ENCODE measurements at places on chromosomes 2 and 18.

DNA sequence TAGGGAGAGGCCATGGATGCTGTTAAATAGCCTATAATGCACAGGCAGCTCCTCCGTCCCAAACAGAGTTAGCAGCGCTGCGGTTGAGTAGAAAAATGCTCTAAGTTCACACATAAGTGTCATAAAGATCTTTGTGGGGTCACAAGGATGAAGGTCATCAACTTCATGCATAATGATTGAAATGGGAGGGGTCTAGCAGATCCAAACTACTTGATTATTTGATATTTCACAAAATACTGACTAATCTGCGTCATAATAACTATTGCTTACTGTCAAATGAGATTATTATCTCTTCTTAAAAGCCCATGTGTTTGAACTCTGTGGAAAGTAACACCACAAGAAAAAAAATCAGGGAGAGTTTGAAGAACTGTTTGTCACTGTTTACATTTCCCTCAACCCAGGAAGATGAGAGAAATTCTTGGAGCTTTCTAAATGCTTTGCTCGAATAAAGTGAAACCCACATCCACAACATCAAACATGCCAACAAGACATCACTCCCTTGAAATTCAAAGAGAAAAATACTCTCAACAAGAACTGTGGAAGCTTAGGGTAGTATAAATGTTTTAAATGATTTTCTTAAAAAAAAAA is 50.5 kb upstream of the CREB1 start:
- peak; percentile 31 for DNase-seq

GRCh38 chr2:143696651-143697050 is 567.4 kb downstream of the ARHGAP15 start:
- DNase-seq, result no peak

- peak; percentile 50 for DNase-seq
Measured at GRCh38 chr2:46331109-46331766, 34.0 kb downstream of the EPAS1 start.

- DNase-seq, result peak; percentile 90
Measured at GRCh38 chr2:152062125-152063091, 36.4 kb downstream of the CACNB4 start.

- DNase-seq, result peak; percentile 67
Measured at GRCh38 chr2:82993609-82994008, 1465.5 kb downstream of the SUCLG1 start.

- DNase-seq, result no peak
Measured at GRCh38 chr18:44638811-44639210, 41.9 kb upstream of the SETBP1 start.

- no peak for DNase-seq
Measured at GRCh38 chr2:18365342-18365741, 195.1 kb downstream of the RDH14 start.

DNA sequence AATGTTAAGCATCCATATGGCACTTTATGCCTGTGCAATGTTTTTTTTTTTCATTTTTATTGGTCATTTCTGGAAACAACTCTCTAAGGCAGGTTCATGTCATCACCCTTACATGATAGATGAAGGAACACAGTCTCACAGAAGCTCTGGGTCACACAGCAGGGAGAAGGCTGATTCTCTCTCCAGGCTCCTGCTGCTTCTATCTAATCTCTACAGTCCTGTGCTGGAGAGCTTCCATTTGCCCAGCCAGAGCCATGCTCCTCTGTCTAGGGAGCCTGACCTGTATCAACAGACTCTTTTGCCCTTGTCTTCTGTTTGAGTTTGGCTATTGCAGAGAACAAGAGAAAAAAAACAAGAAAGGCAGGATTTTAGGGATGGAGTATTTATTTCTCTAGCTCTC is 584.8 kb downstream of the MBD2 start:
- DNase-seq, result no peak

GRCh38 chr2:217804791-217805667 is 197.8 kb downstream of the TNS1 start:
- peak; percentile 35 for DNase-seq

DNA sequence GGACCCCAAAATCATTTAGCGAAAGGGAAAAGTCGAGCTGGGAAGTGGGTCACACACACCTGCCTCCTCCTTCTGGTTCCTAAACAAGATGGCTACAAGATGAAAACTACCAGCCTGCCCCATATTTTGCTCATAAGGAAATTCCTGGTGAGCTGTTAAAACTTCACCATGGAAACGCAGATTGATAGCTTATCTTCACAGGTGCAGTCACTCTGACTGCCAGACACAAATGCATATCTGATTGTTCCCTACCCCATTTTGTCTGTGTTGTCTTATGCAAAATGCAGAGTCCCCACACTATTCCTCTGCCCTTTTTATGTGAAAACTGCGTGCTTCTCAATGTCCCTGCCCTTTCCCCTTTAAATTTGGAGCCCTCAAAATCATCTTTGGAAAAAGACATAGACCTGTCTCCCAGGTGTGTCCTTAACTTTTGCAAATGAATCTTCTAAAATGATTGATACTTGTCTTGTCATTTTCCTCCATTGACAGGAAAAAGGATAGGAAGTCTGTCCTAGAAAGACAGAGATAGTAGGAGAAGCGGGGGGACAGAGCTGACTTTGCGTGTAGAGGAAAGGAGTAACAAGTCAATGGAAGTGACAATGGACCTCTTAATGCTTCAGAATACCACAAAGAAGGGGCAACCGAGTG is 38.9 kb upstream of the THOC1 start:
- no peak for DNase-seq

- DNase-seq, result no peak
Measured at GRCh38 chr2:4930704-4931103, 761.5 kb upstream of the SOX11 start.

DNA sequence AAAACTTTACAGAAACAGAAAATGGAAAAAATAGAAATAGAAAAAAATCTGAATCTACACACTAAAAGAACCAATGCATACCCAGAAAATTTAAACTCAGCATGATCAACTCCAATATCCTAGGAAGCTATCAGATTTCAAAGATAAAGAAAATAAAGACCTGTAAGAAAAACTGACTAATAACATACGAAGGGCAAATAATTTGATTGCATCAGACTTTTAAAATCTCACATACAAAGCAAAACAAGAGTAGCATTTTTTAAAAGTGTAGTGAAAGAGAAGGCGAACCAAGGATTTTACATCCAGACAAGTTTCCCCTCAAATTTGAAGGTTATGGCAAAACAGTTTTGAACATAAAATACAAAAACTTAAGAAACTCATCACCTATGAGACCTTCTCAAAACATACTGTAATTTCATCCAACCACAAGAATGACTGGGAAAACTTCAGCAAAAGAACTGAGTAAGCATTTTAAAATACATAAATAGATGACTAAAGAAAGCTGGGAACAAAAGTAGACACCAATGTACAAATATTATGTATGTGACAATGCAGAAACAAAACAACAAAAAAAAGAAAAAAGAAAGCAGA is 54.8 kb downstream of the NBAS start:
- peak; percentile 14 for DNase-seq

DNA sequence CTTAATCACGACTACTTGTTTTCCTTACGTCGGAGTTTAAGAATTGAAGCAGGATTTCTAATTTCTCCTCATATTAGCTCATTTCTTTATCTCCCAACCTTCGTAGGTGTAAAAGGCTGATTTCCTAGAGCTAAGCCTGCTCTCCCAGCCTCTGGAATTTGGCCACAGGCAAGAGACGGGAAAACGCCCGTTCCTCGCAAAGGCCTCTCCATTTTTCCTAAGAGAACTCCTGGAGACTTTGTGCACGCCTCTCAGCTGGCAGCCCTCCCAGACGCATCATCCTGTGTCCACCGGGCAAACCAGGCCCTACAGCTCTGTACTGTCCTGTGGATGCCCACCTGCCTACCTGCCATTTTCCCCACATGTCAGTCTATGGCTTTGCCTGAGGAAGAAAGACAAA is 106.3 kb downstream of the FTCDNL1 start:
- no peak for DNase-seq

DNA sequence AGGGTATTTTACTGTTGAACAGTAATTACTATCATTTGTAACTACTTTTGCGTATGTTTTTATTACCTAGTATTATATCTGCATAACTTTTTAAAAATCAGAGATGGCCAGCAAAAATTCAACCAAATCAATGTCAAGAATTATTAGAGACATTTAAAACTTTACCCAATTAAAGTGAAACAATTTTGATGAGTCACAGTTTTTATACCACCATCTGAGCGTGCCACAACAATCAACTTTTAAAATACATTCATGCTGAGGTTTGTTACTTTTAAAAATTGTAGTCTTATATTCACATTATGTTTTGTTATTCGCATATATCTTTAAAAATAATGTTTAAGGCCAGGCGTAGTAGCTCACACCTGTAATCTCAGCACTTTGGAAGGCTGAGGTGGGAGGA is 114.9 kb downstream of the RTN4 start:
- DNase-seq, result no peak

DNA sequence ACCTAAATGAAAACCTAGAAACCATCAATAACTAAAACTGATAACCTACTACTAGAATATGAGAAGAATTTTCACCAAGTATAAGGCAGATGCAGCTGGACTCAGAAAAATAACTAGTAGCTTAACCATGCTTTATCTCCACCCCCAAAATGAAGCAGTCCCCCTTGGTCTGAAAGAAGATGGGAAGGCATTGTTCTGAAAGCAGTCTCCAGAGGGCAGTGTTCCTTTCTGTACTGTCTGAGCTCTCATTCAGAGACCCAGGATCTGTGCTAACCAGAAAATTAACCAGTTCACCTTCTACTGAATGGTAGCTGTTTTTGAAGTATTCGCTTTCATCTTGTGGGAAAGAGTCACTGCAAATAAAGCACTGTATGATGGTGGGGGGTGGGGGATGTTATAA is 273.0 kb downstream of the PDE11A start:
- no peak for DNase-seq

GRCh38 chr2:67650291-67651133 is 253.4 kb downstream of the ETAA1 start:
- DNase-seq, result peak; percentile 98

- peak; percentile 84 for DNase-seq
Measured at GRCh38 chr2:47237375-47238334, 82.5 kb upstream of the STPG4 start.

DNA sequence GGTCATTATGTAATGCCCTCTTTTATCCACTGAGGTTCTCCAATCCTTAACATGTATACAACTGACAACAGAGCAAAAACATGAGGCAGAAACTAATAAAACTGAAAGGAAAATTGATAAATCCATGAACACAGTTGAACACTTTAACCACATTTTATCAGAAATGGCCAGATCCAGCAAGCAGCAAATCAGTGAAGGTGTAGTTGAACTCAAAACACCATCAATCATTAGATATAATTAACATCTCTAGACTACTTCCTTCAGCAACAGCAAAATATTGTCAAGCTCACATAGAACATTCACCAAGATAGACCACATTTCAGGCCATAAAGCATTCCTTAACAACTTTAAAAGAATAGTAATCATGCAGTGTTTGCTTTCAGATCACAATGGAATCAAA is 72.9 kb downstream of the HS6ST1 start:
- no peak for DNase-seq

DNA sequence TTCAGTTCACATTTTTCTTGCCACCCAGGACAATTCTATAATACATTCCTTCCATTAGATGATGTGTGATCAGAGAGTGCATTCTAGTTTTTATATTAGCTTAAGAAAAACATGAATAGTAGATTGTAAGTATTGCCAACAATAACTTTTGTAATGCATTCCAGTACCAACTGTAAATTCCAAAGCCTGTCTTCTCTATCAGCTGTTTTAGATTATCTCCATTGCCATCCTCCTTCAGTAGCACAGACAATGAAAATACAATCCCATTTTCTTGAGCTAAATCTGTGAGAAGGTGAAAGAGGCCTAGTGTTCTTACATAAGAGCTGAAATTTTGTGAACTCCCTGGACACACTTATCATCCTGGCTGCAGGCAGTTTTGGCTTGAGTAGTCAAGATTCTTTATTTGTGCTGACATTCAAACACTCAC is 103.9 kb downstream of the CCBE1 start:
- DNase-seq, result peak; percentile 85

DNA sequence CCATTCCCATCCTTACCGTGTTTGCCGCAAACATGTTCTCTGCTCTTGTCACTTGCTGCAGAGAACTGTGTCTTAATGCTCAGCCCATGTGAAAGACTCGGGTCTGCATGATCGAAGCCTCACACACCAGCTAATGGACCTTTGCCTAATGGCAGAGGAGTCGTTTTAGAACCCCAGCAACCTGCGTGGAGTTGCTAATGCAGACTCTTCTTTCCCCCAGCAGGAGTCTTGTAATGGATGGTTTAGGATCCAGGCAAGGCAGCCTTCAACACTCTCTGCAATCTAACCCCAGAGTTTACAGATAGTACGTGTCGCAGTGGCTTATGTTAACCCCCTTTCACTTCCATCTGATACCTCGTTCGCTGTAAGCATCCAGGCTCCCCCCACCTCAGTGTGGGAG is 316.4 kb downstream of the AGAP1 start:
- no peak for DNase-seq

GRCh38 chr18:57902721-57903120 is 99.6 kb upstream of the ATP8B1 start:
- DNase-seq, result no peak

- no peak for DNase-seq
Measured at GRCh38 chr2:137151731-137152130, 386.4 kb downstream of the THSD7B start.

DNA sequence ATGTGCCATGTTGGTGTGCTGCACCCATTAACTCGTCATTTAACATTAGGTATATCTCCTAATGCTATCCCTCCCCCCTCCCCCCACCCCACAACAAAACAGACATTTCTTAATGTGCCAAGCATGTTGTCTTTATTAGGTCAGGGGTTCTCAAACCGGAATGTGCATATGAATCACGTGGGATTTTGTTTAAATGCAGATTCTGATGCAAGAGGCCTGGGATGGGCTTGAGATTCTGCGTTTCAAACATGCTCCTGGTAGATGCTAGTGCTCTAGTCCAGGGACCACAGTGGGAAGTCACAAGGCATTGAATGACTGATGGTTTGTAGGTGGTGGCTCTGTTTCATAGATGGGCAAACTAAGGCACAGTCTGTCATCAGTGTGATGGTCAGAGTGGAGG is 184.7 kb downstream of the SMAD7 start:
- DNase-seq, result peak; percentile 44

DNA sequence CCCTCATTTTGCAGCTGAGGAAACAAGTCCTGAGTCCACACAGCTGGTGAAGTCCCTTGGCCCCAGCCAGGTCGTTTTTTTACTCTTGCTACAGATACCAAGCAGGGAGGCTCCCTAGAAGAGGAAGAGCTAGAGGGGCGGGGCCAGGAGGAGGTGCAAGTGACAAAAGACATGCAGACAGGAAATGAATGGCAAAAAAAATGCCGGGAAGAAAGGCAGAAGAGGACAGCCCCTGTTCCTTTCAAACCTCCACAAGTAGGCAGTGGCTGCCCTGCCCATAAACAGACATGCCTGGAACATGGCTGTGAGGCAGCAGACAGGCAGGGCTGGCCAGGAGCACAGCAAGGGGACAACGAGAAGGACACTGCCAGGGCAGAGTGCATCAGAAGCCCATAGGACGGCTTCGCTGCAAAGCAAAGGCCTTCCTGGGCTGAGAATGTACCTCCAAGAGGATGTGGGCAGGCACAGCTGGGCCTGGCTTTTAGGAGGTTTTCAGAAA is 108.7 kb downstream of the ZBTB7C start:
- no peak for DNase-seq

DNA sequence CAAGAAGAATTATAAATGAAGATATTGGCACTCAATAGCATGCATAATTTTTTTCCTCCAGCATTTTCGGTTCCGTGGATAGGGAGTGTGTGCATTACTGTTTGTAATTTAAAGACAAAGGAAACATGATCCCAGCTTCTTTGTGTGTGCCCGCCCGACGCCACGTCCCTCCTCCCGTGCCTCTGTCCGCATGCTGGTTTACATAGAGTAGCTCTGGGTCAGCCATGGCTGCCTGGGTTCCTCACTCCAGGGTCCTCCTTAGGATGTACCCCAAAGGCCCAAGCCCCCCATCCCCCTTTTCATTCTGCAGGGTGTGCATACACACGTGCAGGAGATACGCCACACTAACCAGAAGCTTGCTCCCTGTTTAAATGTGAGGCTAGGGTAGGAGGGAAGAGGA is 214.7 kb downstream of the KLHL29 start:
- DNase-seq, result no peak

All from fibroblast of upper back skin (primary cell).